ENCODE measurements at places on chromosomes 13 and 19. TPM values are rescaled to one million over a fixed set of nuclear protein-coding genes. Genes with fewer than 3 reads are reported as not detected.

ZNF540 gene
- 10.7 TPM for total RNA-seq

SGCG gene
- 1.2 TPM for total RNA-seq

CEACAM3 gene
- not detected for total RNA-seq

WTIP gene
- 17.3 TPM for total RNA-seq

CLEC17A gene
- 0.50 TPM for total RNA-seq

CGB8 gene
- 0.72 TPM for total RNA-seq

NLRP5 gene
- not detected for total RNA-seq

ZSWIM9 gene
- total RNA-seq, result 1.8 TPM

SOHLH2 gene
- total RNA-seq, result 1.7 TPM

CDC42EP5 gene
- 42.5 TPM for total RNA-seq

GJB6 gene
- 598 TPM for total RNA-seq

LACC1 gene
- 6.2 TPM for total RNA-seq

MRPL4 gene
- total RNA-seq, result 35.5 TPM

All from spinal cord (tissue), 10 donors.